ENCODE measurements at places on chromosomes 2 and 18.

GRCh38 chr18:9547782-9548181 lies 66.6 kb downstream of the PPP4R1 start:
- no peak for DNase-seq

GRCh38 chr18:45127405-45127804 lies 446.7 kb downstream of the SETBP1 start:
- no peak for DNase-seq

GRCh38 chr2:30346471-30347169 lies 100.4 kb upstream of the LCLAT1 start:
- no peak for DNase-seq

- no peak for DNase-seq
Observed at GRCh38 chr18:25976554-25976953, 113.9 kb downstream of the SS18 start.

GRCh38 chr2:217660423-217660822 lies 342.4 kb downstream of the TNS1 start:
- no peak for DNase-seq

DNA sequence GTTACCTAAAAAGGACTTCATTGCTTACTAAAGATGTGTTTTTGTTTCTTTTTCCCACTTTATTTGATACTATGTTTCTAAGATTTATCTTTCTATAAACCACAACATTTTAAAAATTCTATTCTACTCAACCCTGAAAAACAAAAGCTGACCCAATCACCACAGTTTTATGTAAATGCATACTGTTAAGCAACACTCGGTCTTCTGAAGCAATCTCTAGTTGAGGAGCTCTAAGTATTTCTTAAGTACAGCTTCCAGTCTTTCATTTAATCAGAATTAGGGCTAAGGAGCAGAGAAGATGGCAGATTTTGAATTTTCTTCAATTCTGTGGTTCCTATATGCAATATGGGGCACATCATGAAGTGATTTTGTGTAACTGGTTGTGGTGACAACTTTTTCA lies 72.2 kb upstream of the SLC4A10 start:
- DNase-seq: no peak

- DNase-seq: peak; percentile 17
Observed at GRCh38 chr18:10143596-10143995, 229.8 kb downstream of the VAPA start.

DNA sequence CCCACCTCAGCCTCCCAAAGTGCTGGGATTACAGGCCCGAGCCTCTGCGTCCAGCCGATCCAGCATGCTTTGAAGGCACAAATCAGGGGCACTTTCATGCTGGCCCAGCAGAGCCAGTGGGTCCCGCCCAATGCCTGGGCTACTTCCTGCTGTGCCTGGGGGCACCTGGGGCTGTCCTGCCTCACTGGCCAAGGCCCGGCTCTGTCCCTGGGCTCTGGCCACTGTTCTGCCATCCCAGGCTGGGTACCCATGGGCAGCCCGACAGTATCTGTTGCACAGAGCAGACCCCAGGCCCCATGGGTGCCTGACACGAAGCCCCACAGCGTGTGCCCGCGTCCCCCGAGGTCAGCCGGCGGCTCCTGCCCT lies 6.8 kb upstream of the GAL3ST2 start:
- DNase-seq: no peak

Measured in mesothelial cell of epicardium (in vitro differentiated cells).